ENCODE measurements at places on chromosomes 16 and 17. TPM values are rescaled to one million over a fixed set of nuclear protein-coding genes. Genes with fewer than 3 reads are reported as not detected.

Gene NPIPB9
- total RNA-seq = 2.0 TPM

Gene KRTAP17-1
- not detected for total RNA-seq

Gene CASKIN1
- total RNA-seq = 0.18 TPM

Gene TK1
- total RNA-seq = 23.3 TPM

Gene GNGT2
- total RNA-seq = 1.4 TPM

Gene DLG4
- 10.8 TPM for total RNA-seq

Gene CCL17
- not detected for total RNA-seq

Gene PLLP
- total RNA-seq = 15.9 TPM

Gene TRIM72
- total RNA-seq = not detected

Gene TOP2A
- 26.8 TPM for total RNA-seq

Gene SOX15
- not detected for total RNA-seq

Gene ENKD1
- 20.5 TPM for total RNA-seq

Gene EPOP
- total RNA-seq = 2.8 TPM

Gene PNMT
- total RNA-seq = not detected

Gene ZFP3
- 2.5 TPM for total RNA-seq

Gene ADCY9
- total RNA-seq = 13.6 TPM

Gene TERB1
- not detected for total RNA-seq

Gene CACNG1
- total RNA-seq = not detected

Gene MT3
- not detected for total RNA-seq

Gene HS3ST6
- not detected for total RNA-seq

Gene TNFSF12
- total RNA-seq = 38.2 TPM

Gene CDRT4
- 4.8 TPM for total RNA-seq

Gene MMP2
- 246 TPM for total RNA-seq

Gene FOXL1
- total RNA-seq = 10.3 TPM

Gene ABCA3
- 79.5 TPM for total RNA-seq

Gene PARD6A
- total RNA-seq = 1.9 TPM

Gene KRT20
- total RNA-seq = not detected

Gene ITGAD
- total RNA-seq = not detected

Gene RPL13
- 6,899 TPM for total RNA-seq
